ENCODE measurements at places on chromosomes 7 and 10.

DNA sequence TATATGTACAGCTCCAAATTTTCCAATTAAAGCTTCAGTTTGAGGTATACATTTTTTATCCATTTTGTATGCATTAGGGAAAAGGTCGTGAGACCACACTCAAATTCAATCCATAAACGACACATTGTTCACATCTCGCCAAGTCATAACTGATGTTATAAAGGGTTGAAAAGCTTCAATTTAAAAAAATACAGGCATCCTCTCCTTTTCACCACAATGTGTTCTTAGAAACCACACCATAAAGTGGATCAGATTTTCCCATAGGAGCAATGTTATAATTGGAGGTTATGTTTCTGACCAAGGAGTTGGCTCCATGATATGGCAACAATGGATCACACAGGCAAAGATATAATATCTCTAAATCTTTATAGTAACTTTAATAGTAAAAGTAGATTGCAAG lies 663.6 kb downstream of the PARD3 start:
- DNase-seq, result no peak

GRCh38 chr7:142100634-142101033 lies 10.9 kb upstream of the MGAM2 start:
- DNase-seq, result no peak

GRCh38 chr7:94355454-94355853 lies 39.2 kb upstream of the COL1A2 start:
- DNase-seq, result no peak

DNA sequence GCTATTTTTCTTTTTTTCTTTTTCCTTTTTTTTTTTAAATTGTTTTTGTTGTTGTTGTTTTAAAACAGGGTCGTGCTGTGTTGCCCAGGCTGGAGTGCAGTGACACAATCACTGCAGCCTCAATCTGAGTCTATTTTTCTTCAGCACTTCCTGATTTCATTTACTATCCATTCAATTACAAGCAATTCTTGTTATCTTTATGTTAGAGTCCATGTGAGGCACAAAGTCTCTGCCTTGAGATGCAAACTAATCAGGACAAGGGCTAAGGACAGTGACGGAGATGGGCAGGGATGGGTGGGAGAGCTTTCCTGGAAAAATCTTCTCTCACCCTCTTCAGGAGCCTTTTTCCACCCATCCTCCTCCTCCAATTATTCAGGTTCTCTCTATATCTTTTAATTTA lies 157.3 kb upstream of the AUTS2 start:
- no peak for DNase-seq

GRCh38 chr10:78533776-78534175 lies 500.1 kb downstream of the RPS24 start:
- DNase-seq, result no peak

DNA sequence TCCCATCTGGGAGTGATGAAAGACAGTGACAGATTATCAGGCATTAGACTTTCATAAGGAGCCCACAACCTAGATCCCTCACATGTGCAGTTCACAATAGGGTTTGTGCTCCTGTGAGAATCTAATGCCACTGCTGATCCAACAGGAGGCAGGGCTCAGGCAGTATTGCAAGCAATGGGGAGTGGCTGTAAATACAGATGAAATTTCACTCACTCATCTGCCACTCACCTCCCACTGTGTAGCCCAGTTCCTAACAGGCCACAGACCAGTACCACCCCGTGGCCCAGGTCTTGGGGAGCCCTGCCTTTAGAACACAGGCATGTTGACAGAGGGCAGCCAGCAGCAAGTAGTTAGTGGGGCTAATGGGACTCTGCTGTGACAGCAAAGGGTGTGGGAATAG lies 137.3 kb upstream of the NANOS1 start:
- no peak for DNase-seq

DNA sequence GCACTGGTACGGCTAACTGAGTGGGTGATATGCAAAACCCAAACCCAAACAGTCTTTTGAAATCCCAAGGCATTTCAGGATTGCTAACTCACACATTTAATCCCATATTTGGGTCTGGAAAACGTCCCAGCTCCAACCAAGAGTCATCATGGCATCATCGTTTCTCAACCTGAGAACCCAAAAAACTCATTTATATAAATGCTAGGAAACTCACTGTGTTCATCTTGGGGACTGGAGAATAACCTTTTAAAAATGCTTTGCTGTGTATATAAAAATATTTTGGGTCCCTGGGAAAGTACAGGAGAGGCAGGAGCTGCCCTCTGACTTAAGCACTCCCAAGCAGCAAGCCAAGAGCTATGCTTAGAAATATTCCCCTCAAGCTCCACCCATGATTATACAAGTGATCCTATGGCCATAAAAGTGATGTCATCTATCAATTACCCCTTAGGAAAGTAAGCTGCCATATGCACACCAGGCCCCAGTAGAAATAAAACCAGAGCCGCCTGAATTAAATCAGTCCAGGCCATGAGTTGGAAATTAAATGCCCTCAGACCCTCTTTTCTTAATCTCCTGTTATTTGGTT lies 352.1 kb downstream of the FRMD4A start:
- no peak for DNase-seq

- no peak for DNase-seq
These were observed 123.4 kb downstream of the MYO3A start for GRCh38 chr10:26057466-26057865.

GRCh38 chr7:64098-64915 lies 128.1 kb upstream of the FAM20C start:
- no peak for DNase-seq

GRCh38 chr10:51629934-51630639 lies 69.3 kb downstream of the CSTF2T start:
- DNase-seq, result no peak

- no peak for DNase-seq
These were observed 6.8 kb downstream of the ITGA8 start for GRCh38 chr10:15712883-15713282.

- DNase-seq, result no peak
These were observed 1.8 kb upstream of the PTPRZ1 start for GRCh38 chr7:121871188-121871587.

GRCh38 chr7:67854221-67855178 lies 857.9 kb downstream of the TYW1 start:
- no peak for DNase-seq

GRCh38 chr10:84398696-84399095 lies 70.3 kb downstream of the CCSER2 start:
- no peak for DNase-seq

GRCh38 chr7:514651-515598 lies 4.7 kb downstream of the PDGFA start:
- no peak for DNase-seq

DNA sequence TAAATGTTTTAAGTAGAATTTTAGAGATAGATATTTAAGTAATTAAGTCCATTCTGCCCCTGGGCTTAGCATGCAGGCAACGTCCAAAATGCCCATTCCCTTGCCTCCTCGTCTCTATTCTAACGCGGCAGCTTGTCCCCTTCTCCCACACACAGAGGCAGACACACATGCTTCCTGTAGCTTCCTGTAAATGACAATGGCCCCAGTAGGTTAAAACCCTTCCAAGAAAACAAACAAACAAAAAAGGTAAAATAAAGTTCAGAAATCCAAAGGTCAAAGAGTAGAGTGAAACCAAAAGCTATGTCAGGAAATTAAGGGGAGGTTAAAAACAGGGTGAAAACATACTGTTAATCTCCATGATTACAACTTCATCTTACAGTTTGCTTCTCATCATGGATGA lies 857.6 kb downstream of the GATA3 start:
- DNase-seq, result no peak

DNA sequence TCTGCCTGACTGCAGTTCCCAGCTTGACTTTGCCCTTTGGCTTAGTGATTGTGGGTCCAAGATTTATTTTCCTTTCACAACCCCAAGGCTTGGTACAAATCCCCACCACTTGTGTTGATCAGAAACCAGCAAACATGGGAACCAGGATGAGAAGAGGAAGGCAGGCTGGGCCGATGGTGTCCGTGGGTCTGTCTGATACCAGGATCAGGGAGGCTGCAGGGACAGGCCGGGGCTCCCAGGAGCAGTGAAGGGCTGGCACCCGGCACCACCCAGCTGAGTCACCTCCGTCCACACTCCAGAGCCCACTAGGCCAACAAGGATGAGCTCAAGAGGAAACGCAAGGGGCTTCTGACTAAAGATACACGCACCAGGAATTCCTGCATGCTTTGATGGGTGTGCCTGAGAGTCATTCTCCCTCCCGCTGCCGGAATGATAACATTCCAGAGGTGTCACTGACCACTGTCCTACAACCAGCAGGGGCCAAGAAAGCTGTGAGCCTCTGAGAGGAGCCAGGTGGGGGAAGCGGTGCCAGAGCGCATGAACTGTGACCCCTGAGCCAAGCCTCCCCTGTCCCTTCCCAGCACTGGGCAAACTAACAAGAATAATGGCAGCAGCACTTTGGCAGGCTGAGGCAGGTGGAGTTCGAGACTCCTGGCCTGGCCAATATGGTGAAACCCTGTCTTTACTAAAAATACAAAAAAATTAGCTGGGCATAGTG lies 29.2 kb upstream of the PROSER2 start:
- no peak for DNase-seq

DNA sequence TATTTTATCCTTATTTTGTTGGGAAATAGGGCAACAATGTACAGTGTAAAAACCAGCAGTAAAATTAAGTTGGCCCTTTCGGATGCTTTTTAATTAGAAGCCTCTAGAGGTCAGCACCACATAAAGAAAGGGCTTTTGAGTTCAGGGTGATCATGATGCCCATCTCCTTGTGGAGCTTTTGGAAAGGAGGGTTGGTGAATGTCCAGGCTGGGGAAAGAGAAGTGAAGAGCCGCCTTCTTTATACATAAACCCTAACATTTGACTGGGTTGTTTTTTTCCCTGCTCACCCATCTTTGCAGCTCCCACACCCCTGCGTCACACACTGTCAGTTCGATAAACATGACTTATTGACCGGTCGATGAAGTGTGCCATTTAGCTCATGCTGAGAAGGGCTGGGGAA lies 29.8 kb downstream of the MTURN start:
- no peak for DNase-seq

GRCh38 chr7:158539711-158540146 lies 47.9 kb downstream of the PTPRN2 start:
- no peak for DNase-seq
